ENCODE measurements at places on chromosomes 7 and 10. TPM values are rescaled to one million over a fixed set of nuclear protein-coding genes. Genes with fewer than 3 reads are reported as not detected.
A peak's percentile ranks its signal among the peaks of the same experiment; 100 is the strongest.

The CCDC126 gene
- total RNA-seq = 17.1 TPM

The PITRM1 gene
- total RNA-seq = 71.8 TPM

The GNGT1 gene
- not detected for total RNA-seq

The SPDYE6 gene
- not detected for total RNA-seq

The NFE2L3 gene
- total RNA-seq = 6.1 TPM

The SORCS3 gene
- total RNA-seq = 4.6 TPM

The UNCX gene
- total RNA-seq = not detected

The TAS2R4 gene
- total RNA-seq = 0.83 TPM

- no peak for DNase-seq
Measured at GRCh38 chr10:121240011-121240410, 358.2 kb downstream of the FGFR2 start.

DNA sequence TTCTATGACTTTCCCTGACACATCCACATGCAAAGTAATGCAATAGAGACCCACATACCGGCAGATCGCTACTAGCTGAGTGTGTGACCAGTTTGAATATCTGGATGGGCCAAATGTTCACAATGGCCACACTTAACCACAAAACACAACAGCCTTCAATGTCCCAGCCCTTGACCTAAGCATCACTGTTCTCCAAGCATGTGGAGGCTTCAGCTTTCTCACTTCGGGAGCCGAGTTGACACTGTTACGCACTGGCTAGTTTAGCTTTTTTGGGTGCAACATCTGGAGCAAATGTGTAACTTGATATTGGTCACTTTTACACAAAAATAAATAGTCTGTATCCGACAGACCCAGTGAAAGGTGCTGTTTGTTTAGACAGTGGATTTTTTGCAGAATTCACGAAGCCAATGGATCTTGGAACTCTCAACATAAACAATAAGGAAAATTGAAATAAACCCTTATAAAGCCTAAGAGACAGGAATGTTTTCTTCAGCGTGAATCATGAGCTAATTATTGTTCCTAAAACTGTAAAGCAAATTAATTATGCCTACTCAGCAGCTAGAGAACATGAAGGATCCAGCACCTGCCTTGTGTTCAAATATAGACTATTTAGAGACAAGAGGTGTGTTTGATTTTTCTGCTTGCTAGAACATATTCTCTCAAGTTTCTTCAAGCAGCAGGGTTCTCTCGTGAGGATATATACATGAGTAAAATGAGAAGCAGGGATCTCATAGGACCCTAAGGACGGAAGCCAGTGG lies 117.6 kb upstream of the JCAD start:
- no peak for DNase-seq

DNA sequence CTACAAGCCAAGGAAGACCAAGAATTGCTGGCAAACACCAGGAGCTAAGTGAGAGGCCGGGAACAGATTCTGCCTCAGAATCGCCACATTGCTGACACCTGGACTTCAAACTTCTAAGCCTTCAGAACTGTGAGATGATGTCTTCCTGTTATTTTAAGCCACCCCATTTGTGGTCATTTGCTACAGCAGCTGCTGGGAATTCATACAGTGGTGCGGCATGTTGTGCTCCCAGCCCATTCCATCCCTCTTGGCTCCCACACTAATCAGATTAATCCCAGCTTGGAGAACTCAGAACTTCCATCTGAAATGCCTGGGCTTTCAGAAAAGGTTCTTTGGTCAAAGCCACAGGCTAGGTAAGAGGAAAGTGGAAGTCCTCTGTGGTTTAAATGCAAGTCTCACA lies 24.9 kb downstream of the TCAF1 start:
- no peak for DNase-seq

- peak; percentile 3 for DNase-seq
Measured at GRCh38 chr10:116521424-116522290, 24.1 kb upstream of the PNLIP start.

DNA sequence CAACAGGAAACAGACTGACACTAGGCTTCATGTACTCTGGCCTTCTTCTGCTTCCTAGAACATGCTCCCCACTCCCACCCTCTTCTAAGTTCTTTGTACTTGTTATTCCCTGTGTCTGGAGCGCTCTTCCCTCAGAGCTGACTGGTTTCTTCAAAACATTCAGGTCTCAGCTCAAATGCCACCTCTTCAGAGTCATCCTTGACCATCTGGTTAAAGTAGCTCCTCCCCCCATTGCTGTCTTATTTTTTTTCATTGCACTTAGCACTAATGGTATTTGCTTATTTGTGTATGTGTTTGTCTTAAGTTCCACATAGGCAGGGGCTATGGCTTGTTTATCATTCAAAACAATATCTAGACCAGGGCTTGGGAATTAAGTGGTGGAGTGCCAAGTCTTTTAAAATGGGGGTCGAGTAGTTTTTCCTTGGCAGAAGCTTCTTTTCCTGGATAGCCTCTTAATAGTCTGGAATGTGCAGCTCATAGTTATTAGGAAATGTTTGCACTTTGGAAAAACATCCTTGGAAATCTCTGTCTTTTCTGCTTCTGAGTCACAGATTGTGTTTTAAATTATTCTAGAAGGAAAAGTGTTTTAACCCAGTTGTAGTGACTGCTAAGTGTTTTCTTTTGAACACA lies 60.0 kb downstream of the RALA start:
- DNase-seq = no peak

DNA sequence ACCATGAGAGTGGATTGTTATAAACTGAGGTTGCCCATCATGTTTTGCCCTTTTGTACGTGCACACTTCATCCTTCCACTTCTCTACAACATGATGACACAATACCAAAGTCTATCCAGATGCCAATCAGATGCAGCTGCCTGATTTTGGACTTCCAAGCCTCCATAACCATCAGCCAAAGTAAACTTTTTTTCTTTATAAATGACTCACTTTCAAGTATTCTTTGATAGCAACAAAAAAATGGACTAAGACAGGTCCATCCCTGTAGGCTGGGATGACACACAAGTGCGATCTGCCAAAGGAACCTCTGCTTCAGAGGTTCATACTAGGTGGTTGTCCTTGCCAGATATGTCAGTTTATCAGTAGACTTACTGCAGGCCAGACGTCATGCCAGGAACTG lies 320.2 kb upstream of the FZD1 start:
- no peak for DNase-seq

- no peak for DNase-seq
Measured at GRCh38 chr10:101570428-101571270, 17.4 kb downstream of the POLL start.

DNA sequence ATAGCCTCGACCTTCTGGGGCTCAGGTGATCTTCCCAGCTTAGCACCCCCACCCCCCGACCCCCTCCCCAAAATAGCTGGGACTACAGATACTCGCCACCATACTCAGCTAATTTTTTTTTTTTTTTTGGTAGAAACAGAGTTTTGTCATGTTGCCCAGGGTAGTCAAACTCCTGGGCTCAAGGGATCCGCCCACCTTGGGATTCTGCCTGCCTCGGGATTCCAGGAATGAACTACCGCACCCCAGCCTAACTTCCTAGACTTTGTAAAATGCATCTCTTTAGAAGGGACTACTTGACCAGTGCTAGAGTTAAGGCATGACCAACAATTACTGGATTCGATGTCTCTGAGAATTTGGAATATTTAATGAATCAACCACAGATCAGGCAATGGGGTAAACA lies 85.9 kb downstream of the MDFIC start:
- no peak for DNase-seq

DNA sequence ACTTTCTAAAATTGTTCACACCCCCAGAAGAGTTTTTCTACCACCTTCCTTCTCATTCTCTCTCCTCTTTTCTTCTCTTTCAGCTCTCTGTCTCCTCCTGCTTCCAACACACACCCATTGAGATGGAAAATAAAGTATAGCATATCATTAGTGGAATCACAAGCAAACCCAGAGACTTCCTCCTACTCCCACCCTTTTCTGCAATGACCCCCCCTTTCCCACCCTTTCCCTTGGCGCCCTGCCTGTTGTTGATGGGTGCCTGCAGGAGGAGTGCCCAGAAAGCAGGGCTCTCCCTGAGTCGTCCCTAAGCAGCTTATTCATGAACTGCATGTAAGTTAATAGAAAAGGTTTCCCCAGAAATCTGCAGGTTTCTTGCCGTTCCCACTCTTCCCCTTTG lies 300.0 kb downstream of the PLXNA4 start:
- no peak for DNase-seq

DNA sequence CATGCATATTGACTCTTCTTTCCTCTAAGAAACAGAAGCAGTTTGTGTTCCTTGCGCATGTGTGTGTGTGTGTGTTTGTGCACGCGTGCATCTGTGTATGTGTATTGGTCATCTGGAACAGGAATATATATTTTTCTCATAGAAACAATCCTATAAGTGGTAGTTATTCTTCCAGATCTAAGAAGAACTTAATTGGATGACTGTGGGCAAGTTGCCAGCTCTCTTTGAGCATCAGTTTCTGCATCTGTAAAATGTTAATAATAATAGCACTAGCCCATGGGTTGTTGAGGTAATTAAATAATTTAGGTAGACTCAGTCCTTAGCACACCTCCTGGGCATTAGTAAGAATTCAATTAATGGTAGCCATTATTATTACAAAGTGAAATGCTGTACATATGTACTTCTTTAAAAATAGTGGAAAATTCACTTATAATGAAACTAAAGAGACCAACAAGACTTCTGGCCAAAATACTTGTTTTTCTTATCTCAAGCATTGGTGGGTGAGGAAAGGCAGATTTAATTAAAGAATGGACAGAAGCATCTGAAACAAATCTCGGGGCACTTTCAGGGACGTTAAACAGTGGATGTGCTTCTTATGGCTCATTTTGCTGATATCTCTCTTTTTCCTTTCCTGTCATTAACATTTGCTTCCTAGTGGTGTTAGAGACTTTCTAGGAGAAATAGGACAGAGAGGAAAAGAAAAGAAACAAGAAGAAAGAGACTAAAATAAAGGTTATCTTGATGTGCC lies 124.9 kb upstream of the HABP2 start:
- no peak for DNase-seq

DNA sequence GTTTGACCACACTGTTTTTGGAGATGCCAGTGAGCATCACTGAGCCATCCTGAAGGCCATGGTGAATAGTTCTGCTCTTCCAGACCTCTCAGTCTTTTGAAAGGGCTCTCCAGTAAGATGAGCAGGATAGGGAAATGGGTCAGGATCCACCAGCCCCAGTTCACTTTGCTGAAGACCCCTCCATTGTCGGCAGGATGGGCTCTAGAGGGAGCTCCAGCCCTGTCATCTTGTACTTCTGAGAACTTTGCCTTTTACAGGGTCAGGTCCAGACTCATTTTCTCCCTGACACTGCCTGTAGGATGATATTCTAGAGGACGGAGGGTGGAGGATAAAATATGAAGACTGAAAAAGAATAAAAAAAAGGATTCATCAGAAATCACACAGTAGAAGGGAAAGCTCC lies 13.1 kb downstream of the LHFPL3 start:
- no peak for DNase-seq

DNA sequence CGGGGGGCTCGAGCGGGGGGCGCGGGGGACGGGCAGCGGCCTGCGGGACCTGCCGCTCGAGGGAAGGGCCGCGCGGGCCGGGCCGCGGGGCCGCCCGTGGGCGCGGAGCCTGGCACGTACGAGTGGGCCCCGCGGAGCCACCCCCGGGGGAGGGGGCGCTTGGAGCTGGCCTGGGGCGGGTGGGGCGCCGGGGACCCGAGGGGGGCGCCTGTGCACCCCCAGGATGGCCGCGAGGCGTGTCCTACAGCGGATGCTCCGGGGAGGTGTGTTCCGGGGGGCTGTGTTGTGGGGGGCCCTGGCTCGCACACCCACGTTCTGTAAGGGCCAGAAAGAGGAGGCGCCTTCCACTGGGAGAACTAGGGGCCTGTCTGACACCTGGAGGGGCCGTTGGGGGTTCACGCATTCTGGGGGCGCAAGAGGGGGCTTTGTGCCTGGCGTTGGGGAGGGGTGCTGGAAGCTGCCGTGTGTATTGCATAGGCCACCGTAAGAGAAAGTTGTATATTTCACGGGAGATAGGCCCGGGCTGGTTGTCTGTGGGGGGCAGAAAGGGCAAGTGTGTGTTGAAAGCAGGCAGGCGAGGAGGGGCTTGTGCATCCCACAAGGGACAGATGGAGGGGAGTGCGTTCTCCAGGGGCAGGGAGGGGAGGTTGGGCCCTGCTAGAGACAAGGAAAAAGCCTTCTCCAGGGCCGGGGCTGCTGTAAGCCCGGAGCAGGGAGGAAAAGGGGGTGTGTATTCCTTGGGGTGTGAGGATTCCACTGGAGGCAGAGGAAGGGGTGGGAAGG lies 663 bp downstream of the VPS37D start:
- DNase-seq = peak; percentile 15

- no peak for DNase-seq
Measured at GRCh38 chr10:78947226-78947625, 121.5 kb upstream of the ZMIZ1 start.

DNA sequence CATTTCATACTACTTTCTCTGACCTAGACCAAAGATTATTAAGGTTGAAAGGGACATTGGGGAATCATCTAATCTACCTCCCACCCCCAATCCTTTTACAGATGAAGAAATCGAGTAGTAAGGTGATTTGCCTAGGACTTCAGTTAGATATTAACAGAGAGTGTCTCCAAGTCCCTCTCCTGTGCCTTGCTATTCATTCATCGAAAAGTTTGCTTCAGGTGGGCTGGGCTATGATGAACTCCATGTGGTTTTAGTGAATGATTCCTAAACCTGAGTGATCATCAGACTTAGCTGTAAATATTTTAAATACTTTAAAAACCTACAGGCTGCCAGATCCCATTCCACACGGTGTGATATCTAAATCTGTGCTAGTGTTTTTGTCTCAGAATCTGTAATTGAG lies 259.4 kb upstream of the SORCS1 start:
- DNase-seq = no peak

GRCh38 chr7:37476881-37477450 lies 28.3 kb upstream of the ELMO1 start:
- no peak for DNase-seq

GRCh38 chr10:131448883-131449282 lies 137.4 kb upstream of the TCERG1L start:
- no peak for DNase-seq

DNA sequence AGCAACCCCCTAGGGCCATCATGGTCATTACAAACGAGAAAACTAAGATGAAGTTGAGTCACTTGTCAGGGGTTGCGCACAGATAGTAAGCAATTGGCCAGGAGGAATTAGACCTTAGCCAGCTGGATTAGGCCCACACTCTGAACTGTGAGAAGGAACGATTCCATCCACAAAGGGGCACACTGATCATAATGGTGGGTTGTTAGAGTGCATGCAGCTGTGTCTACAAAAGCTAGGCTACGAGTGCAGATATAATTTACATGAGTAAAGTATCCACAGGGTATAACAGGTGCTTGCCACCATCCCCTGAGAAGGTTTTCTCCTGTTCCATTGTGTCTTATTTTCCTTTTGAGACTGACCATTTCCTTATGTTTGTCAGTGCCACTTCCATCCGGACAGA lies 16.6 kb upstream of the FAM170B start:
- DNase-seq = no peak

DNA sequence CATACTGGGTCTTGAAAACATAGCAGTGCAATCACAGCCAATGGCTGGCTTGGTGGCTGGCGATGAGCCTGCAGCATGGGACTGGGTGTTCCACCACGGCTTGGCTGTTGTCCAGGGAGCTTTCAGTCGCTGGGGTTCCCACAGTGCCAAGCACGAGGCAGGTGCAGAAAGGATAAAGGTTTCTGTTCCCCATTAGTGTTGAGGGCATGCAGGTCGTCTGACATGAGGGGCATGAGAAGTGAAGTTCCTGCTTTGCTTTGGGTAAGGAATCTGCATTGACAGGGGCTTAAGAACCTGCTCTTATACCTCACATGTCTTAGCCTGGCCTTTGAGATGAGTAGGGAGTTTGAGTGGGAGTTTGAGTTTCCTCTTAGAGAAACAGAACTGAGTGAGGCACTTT lies 9.0 kb upstream of the CFTR start:
- no peak for DNase-seq
